Cardiac muscle cell (in vitro differentiated cells and primary cell): ENCODE measurements at places on chromosomes 2 and 18.

GRCh38 chr2:73836141-73836943 lies 7.6 kb downstream of the STAMBP start:
- peak; percentile 24 for DNase-seq

- peak; percentile 34 for DNase-seq
Measured at GRCh38 chr2:26993768-26994167, 23.3 kb downstream of the MAPRE3 start.

DNA sequence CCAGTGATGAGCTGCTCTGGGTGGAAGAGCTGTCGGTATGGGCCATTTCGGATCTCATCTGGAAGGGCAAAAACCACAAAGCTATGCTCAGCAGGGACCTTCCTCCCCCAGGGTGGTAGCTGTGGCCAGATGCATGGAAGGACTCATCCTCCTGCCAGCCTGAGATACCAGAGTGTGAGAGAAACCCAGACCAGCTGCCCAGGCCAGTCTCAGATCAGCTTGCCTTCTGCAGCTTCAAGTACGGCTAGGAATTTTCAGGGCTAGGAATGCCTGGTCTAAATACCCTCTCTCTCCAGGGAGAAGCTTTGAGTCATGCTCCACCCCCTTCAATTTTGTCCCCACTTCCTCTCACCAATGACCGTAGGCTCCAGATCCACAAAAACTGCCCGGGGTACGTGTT lies 1.4 kb upstream of the TUBA4B start:
- DNase-seq = no peak

DNA sequence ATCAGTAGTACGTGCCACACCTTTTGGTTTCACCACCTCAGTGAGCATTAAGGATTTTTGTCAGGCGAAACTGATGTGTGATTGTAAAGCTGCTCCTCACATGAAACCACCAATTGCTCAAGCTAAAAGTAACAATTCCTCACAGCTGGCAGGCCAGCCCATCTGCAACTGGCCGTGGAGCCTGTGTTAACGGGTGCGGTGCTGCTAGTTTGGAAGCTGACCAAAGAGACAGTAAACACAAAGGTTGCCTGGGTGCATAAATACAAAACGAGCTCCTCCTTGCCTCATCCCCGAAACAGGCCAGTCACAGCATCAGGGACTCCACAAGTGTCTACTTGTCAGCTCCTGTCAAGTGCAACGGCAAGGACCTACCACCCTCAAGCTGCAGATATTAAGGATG lies 32.0 kb downstream of the LGALSL start:
- DNase-seq = no peak

- no peak for DNase-seq
Measured at GRCh38 chr2:145551686-145552085, 1031.8 kb upstream of the ZEB2 start.

GRCh38 chr2:74735009-74735408 lies 81.0 kb downstream of the SEMA4F start:
- DNase-seq = no peak

DNA sequence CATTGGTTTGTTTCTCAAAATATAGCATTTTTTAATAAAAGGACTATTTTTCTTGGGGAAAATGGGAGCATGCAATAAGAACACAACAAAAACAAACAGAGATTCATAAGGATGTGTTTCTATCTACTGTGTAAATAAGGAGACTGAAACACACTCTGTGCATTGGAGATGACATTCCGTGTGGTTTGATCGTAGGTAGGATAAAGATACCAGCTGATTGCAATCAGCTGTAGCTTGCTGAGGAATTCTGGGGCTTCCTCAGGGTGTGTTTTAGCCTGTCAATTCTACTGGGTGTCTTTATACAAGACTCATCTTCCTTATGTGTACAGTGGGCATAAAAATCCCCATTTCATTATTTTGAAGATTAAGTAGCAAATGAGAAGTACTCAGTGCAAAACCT lies 591.6 kb downstream of the DSC3 start:
- no peak for DNase-seq

- no peak for DNase-seq
Measured at GRCh38 chr18:80035997-80036396, 1.8 kb downstream of the RBFA start.

GRCh38 chr2:208491641-208492040 lies 85.0 kb downstream of the PTH2R start:
- DNase-seq = no peak

DNA sequence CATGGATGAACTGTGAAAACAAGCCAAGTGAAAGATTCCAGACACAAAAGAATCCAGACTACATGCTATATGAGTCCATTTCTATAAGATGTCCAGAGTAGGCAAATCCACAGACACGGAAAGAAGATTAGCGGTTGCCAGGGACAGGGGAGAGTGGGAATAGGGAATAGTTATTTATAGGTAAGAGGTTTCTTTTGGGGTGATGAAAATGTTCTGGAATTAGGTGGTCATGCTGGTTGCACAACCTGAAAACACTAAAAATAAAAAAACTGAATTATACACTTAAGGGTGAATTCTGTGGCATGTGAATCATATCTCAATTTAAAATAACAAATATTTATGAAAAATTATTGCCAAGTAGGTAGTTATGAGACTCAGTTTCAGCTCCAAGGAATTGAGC lies 168.4 kb downstream of the LTBP1 start:
- DNase-seq = no peak

DNA sequence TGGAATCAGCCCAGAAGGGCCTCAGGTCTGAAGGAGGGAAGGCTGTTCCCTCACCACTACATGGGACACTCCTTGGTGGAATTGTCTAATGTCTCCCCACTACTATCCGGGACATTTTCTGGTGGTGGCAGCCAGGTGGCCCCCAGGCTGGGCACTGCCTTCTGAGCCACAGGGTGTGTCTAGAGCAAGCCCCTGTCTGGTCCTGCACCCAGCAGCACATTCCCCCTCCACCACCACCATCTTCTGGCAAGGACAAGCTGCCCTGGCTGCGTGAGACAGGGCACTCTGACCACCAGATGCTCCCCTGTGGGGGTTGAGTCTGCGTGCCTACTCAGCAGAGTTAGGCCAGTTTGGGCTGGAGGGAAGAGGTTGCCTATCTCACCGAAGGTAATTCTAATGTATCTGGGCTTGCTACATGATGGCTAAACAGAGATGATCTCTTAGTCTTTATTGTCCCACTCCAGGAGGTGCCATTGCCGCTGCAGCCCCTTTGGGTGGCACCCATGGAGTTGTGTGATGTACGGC lies 106.3 kb downstream of the PLB1 start:
- DNase-seq = no peak

DNA sequence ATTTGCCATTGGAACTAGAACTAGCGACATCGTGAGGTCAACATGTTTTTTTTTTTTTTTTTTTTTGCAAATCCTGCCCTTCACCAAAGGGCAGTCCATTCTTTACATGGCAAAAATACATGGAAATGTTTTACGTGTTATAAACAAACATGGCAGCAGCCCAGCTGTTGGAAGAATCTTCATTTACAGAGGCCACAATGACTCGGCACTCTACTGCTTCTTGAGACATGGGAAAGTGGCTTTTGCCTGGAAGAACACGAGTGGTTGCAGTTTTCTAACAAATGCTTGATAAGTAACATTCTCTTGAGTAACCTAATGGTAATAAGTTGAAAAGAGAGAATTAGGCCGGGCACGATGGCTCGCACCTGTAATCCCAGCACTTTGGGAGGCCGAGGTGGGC lies 22.8 kb upstream of the POLR1B start:
- no peak for DNase-seq

GRCh38 chr2:63048367-63049171 lies 2.1 kb upstream of the OTX1 start:
- DNase-seq = no peak

DNA sequence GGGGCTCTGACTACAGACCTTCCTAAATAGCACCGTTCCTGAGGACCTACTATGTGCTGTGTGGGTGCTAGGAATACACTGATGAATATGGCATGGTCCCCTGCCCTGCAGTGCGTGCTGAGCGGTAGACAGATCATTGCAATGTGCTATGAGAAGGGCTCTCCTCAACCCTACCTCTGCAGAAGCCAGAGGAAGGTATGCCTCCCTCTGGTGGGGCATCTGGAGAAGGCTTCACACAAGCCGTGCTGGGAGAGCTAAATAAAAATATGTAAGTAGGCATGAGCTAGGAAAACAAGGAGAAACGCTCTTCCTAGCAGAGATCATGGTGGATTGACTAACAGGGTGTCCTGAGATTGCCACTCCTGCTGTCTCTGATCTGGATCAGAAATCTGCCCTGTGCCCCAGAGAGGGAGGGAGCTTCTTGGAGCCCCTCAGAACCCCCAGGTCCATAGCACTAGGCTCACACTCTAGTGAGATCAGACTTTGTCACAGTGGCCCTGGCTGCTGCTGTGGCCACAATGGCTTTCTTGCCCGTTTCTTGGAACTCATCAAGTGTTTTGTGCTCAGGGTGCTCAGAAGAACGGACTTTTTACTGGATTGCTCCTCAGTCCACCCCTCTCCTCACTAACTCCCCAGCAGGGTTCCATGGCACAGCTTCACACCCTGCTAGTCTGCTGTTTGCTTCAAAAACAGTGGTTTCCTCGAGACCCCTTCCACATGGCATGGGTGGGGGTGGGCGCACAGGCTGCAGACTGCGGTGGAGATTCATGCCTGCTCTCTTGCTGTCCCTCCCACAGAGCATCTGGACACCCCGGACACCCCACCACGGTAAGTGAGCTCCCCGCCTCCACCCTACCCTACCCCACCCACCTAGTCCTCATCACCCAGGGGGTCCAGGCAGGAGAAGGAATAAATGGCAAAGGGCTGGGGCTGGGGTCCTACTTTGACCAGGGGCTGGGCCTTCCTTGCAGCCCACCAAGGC lies 14.2 kb downstream of the SIGLEC15 start:
- DNase-seq = peak; percentile 66

GRCh38 chr2:210496512-210496911 lies 20.0 kb upstream of the LANCL1 start:
- DNase-seq = no peak

- peak; percentile 34 for DNase-seq
Measured at GRCh38 chr2:210663631-210664089, 107.3 kb downstream of the CPS1 start.

DNA sequence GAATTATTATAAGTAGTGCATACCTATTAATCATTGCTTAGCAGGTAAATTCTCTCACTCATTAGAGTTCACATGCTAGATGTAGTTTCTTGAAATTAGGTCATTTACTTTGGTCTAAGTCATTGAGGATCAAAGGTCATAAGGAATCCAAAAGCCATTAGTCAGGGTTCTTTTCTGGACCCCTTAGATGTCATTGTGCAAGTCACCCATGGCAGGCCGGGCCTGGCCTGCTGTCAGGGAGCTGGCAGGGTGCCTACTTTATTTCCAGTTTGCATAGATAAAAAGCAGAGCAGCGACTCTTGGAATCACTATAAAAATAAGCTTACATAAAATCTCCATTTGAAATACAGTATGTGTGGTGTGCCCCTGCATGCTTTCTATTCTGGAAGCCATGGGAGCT lies 91.3 kb downstream of the MEIS1 start:
- peak; percentile 57 for DNase-seq

DNA sequence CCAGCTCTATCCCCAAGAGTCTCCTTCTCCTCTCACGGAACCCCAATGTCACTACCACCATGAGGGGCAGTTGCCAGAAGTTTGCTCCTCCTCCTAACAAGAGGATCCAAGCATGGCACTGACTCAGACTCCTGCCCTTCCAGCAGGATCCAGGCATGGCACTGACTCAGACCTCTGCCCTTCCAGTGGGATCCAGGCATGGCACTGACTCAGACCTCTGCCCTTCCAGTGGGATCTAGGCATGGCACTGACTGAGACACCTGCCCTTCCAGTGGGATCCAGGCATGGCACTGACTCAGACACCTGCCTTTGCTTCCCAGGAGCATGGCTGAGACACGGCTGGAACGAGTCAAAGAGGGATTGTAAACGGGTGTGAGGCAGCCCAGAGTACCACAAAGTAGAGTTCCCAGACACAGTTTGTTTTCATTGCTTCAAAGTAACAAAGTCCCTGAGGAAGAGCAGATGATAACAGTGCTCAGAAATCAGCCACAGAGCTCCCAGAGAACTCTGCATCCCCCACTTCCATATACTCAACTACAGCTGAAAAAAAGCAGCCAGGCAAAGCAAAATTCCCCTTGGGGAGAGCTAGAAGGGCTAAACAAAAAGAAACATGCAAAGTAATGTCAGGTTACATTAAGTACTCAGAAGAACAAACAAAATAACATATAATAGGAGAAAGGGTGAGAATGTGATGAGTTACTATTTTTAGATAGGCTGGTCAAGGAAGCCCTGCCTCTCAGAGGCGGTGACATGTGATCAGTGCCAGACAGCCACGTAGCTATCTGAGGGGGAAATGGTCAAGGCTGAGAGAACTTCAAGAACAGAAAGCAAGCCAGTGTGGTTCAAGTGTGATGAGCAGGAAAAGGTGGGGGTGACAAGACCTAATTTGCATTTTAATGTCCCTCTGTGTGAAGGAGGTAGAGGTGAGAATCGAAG lies 3.0 kb downstream of the BUB1 start:
- peak; percentile 76 for DNase-seq

DNA sequence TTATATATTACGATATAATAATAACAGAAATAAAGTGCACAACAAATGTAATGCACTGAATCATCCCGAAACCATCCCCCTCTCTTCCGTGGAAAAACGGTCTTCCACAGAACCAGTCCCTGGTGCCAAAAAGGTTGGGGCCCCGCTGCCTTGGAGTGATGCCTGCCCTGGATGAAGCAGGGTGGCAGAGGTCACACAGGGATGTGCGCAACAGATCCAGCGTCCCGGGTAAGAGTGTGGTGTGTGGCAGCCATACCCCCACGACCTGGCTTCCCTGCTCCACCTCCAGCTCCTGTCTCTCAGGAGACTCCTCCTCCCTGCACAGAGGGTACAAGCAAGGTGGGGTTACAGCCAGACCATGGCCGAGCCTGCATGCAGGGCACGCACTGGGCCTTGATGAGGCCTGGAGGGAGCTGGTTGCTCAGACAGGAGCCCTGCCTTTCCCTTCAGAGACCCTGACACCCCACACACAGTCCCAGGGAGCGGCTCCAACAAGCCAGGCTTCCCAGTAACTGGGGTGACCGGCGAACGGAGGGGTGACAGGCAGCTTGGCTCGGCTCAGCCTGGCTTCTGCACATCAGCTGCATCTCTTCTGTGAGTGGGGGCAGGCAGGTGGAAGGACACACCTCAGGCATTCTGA lies 41.1 kb downstream of the TFCP2L1 start:
- DNase-seq = no peak

- no peak for DNase-seq
Measured at GRCh38 chr2:100520224-100520623, 42.6 kb upstream of the PDCL3 start.

DNA sequence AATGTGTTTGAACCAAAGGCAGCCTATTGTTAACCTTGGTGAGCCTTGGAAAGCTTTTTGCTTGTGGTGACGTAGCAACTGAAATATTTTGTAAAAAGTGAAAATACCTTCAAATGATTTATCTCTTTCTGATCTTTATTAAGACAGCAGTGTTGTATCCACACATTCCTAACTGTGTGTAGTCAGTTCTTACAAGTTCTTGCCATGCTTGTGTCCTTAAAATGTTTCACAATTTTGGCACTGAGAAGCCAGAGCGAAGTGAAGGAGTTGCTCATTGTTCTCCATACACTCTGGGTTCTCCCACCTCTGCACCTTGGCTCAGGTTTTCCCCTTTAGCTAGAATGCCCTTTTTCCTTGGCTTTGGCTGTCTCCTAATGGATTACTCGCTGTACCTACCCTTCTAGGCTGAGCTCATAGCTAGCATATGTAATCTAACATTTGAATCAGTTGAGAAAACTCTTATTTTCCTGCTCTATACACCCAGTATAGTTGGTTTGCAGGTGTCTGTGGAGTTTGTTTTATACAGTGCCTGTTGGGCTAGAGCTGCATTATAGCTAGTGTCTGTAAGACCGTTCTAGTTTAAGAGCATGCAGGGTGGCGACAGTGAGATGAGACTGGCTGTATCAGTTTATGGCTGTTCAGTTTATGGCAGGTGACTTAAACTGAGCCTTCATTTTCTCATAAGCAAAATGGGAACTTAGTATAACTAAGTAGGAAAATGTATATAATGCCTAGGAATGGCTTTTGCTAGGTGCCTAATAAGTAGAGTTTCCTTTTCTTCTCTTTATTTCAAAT lies 45.5 kb downstream of the FMNL2 start:
- no peak for DNase-seq
